ENCODE measurements at places on chromosomes 5 and 9.

DNA sequence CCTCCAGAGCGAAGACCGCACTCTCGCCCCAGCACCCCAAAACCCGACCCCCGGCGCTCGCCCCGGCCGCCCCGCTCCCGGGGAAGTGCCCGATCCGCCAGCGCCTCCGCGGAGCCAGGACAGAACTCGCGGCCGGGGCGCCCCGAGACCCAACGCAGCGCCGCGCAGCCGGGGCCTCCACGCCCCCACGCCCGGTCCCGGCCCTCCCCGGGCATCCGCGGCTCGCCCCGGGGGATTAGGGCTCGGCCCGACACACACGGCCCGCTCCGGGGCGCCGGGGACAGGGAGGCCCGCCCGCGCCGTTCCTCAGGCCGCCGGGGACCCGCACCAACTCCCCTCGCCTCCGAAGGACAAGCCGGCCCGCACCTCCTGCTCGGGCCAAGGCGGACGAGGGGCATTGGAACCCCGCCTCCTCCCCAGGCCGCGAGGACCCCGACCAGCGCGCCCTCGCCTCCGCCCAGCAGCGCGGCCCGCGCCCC lies 544 bp downstream of the FNBP1 start:
- DNase-seq: no peak

GRCh38 chr5:71703941-71704340 lies 15.1 kb upstream of the CARTPT start:
- DNase-seq: no peak

DNA sequence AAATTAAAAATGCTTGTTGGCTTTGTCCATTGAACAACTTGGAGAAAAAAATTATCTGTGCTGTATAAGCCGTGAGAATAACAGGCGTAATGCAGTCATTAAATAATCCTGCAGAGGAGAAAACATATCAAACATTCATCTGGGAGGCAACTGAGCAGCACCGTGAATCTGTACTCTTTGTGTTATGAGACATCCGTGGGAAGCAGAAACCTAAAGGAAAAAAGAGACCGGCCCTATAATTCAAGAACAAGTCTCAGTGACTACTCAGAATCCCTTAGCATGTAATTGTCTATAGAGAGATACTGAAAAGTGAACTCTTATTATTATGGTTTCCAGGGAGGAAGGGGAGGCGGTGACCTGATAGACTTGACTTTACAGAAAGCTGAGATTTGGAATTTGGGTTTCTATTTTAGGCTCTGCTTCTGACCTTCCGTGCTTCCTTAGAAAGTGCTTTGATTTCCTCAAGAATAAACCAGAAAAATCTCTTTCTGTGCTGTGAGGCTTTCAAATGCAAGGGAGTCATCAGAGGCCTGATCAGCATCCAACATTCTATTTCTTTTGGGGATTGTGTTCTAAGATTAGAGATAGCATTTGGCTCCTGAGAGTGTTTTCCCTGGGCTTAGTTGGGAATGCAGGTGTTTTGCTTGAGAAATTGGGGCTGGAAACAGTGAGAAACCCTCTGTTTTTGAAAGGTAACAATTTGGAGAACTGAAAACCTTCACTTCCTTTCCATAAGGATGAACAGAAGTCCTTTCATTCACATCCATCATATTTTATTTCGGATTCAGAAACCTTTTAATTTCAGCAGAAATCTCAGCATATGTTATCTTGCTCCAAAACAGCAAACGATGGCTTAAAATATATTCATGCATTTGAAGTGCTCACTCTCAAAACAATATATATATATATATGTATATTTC lies 296.7 kb downstream of the CSNK1G3 start:
- DNase-seq: no peak

GRCh38 chr9:93620881-93621820 lies 44.8 kb downstream of the PHF2 start:
- DNase-seq: no peak

GRCh38 chr5:96903300-96903699 lies 27.0 kb downstream of the ERAP2 start:
- DNase-seq: no peak

- DNase-seq: no peak
Measured at GRCh38 chr5:82673057-82673809, 395.1 kb upstream of the RPS23 start.

DNA sequence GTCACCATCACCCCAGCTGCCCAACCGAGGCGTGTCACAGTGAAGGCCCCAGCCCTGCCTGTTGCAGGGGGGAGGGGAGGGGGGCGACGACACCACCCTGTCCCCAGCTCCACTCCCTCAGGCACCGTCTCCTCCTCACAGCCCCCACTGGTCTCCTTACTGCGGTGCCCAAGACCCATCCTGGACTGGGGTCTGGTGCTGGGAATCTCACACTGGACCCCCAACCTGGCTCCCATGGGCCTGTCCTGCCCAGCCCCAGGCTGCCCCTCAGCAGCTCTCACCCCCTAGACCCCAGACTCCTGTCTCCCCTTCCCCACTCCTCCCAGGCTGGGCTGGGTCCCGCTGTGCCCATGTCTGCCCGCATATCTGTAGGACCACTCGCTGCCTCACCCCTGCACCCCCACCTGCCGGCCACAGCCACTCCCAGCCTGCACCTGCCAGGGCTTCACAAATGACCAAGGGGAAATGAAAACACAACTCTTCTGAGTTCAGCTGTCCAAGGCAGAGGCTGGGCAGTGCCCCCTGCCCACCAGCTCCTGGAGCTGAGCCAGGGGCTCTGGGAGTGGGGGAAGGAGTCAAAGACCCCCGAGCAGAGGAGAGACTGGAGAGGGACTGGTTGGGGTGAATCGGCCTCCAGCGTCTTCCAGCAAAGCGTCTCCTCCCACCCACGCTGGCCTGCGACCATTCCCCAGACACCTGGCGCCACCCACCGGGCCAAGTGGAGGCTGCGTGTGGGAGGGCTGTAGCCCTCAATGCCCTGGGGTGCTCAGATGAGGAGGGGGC lies 32.6 kb upstream of the EGFL7 start:
- DNase-seq: no peak

GRCh38 chr5:74064225-74064624 lies 438.2 kb downstream of the ARHGEF28 start:
- no peak for DNase-seq

GRCh38 chr5:1542781-1543180 lies 19.0 kb upstream of the LPCAT1 start:
- no peak for DNase-seq

- DNase-seq: peak; percentile 45
Measured at GRCh38 chr5:112419164-112419985, at the start of gene EPB41L4A. TSS of gene EPB41L4A (minus strand) at chr5:112419277. CDS start at chr5:112419039, 238 bp downstream.

DNA sequence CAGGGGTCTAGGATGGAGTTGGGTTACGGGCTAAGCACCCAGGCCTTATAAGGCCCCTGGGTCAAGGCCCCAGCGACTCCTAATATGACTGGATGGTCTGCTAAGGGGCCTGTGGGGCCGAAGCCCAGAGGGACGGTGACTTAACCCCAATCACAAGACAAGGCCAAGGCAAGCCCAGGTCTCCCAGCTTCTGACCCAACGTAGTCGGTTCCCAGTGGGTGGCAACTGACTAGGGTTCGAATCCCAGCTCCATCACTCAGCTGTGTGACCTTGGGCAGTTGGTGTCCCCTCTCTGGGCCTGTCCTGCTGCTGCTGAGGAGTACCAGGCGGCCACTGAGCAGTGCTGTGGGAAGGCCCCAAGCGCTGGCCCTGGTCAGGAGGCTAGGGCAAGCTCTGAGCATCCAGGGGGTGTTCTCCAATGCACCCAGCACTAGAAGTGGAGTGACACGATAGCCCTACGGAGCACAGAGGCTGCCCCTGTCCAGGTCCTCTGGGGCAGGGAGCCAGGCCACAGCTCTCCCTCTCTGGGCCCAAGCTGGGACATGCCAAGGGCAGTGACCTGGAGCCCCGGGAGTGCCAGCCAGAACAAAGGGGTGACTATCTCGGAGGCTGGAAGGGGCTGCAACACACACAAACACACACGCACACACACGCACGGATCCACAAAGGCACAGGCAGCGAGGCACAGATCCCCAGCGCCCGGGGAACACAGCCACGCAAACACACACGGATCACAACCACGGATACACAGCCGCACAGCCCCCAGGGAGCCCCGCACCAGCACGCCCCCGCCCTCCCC lies 512 bp downstream of the AK1 start:
- DNase-seq: no peak

DNA sequence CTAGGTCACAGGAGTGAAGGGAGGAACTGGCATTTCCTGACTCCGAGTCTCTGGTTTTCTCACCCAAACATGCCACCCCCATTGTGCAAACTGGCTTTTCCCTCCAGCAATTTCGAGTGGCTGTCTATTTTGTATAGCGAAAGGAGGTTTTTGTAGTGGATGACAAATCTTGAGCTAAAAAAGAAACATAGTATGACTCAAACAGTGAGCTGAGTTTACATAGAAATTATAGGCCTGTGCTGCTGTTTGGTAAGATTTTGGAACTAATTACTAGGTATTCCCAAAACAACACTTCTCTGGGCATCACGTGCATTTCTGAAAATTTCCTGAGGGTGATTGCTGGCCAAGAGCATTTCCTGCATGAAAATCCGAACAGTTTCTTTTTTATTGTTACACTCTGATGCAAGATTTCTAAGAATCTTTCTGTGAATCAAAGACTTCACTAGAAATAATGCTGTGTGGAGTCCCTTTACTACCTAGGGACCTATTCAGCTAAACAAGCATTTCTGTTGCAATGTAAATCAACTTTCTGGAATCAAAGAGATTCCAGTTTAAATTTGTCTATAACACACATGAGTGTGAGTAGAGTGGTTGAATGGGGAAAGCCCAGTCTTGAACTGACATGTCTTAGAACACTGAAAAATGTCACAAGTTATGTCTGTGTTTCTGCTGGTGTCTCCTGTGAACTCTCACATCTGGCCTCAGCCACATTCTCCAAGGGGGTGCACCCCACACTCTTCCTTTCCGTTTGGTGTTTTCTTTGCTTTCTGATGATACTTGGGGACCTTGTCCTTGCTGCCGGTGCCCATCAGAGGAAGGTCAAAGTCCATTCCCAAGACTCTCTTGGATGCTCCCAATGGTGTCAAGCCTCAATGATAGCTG lies 33.3 kb upstream of the DAPK1 start:
- no peak for DNase-seq

GRCh38 chr5:53974021-53974420 lies 336.4 kb downstream of the ARL15 start:
- DNase-seq: no peak

- no peak for DNase-seq
Measured at GRCh38 chr5:1885404-1885755, 2.7 kb upstream of the IRX4 start.

GRCh38 chr5:132225165-132226032 lies 2.3 kb downstream of the P4HA2 start:
- peak; percentile 83 for DNase-seq

DNA sequence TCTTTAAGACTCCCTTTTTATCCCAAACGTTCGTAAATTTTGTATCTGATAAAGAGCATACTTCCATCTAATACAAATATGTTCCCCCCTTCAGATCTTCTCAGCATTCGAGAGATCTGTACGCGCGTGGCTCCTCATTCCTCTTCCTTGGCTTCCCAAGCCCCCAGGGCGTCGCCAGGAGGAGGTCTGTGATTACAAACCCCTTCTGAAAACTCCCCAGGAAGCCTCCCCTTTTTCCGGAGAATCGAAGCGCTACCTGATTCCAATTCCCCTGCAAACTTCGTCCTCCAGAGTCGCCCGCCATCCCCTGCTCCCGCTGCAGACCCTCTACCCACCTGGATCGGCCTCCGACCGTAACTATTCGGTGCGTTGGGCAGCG lies 19.9 kb downstream of the CDKN2A start:
- DNase-seq: no peak

DNA sequence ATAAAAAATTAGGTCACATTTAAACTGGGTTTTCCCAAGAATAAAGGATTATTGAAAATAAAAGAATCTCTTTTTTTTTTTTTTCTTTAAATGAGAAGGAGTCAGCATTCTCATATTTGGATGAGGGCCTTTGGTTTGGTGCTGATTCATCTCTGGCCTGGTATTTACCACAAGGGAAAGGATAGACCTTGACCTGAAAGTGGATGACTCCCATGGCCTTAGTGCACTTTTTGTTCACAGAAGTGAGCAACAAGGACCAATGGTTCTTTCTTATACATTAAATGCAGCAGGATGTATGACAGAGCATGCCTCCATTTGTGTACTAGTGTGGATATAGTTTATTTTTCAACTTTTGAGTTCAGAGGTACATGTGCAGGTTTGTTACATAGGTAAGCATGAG lies 6.9 kb downstream of the YTHDC2 start:
- DNase-seq: no peak

GRCh38 chr9:121976751-121977150 lies 116.4 kb downstream of the TTLL11 start:
- no peak for DNase-seq

DNA sequence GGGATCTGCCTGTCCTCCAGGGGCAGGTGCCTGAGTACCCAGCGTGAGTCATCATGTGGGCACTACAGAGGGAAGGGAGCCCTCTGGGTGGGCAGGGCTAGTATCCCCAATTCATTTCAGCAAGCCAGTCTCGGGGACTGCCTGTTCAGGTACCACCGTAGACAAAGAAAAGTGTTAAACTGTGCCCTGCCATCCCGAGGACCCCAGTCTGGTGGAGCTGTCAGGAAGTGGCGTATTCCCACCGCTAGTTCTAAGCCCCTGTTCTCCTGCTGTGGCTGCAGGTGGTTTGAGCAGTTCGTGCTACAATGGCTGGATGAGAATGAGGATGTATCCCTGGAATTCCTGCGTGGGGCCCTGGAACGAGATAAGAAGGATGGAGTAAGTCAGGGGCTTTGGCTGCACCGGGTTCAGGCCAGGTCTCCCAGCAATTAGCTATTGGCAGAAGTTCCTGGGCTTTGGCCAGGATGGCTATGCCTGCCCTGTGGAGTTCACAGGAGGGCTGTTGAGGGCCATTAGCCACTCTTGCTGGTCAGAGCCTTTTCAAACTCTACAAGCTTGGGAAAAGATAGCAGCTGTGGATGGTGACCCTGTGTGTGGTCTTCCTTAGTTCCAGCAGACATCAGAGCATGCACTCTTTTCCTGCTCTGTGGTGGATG lies 93.2 kb upstream of the RUSC2 start:
- no peak for DNase-seq

- DNase-seq: no peak
Measured at GRCh38 chr5:76175821-76176403, 92.7 kb downstream of the SV2C start.
